Suprapubic skin (tissue), 4 donors: ENCODE measurements at places on chromosomes 2 and 18. TPM values are rescaled to one million over a fixed set of nuclear protein-coding genes. Genes with fewer than 3 reads are reported as not detected.

MYO1B gene
- 28.8 TPM for total RNA-seq

ACTR3 gene
- total RNA-seq, result 117 TPM

RAX gene
- not detected for total RNA-seq

- DNase-seq, result no peak
- H3K4me1 ChIP-seq, result peaks cover 27% of the 10 kb centered on the region
- no peaks in the 10 kb centered on the region for H3K27me3 ChIP-seq
- peaks cover 12% of the 10 kb centered on the region for H3K36me3 ChIP-seq
- peak overlapping the region; percentile 94 for H3K27ac ChIP-seq
Measured at GRCh38 chr2:113755035-113755834, 1.2 kb downstream of the SLC35F5 start.

DNA sequence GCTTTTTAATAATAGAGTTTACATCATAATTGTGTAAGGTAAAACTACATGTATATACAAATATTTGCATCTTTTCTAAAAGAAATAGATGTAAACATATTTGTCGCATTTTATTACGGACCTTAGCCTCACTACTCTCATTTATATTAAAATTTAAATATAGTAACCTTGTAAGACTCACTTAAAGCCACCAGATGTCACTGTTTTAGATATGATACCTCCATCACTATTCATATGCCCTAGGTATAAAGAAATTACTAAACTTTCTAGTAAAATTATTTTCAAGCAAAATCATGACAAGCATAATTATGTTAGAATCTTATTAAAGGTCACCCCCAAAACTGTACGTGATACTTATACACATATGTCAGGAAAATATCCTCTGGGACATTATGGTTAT lies 674.3 kb upstream of the REG3G start:
- no peak overlapping the region for H3K27ac ChIP-seq
- H3K27me3 ChIP-seq, result no peaks in the 10 kb centered on the region
- no peak overlapping the region for H3K4me3 ChIP-seq
- H3K4me1 ChIP-seq, result no peaks in the 10 kb centered on the region
- H3K36me3 ChIP-seq, result no peaks in the 10 kb centered on the region

DNA sequence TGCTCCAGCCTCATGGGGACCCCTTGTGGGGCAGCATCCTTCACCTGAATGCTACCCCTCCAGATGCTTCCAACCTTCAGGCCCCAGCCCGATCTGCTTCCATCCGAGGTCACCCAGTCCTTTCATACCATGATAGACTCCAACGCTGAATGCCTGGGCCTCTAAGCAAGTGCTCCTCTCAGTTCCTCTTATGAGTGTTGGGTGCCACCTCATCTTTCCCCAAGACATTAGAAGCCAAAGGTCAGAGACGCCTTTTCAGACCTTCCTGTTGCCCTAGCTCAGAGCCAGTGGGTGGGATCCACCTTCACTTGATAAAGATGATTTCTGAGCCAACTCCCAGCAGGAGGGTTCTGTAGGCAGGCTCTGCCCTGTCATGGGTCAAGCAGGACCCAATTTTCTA lies 174.5 kb upstream of the MGAT5 start:
- no peak overlapping the region for H3K4me3 ChIP-seq
- no peaks in the 10 kb centered on the region for H3K4me1 ChIP-seq
- DNase-seq, result no peak
- H3K27me3 ChIP-seq, result no peaks in the 10 kb centered on the region
- no peak overlapping the region for H3K27ac ChIP-seq

DNA sequence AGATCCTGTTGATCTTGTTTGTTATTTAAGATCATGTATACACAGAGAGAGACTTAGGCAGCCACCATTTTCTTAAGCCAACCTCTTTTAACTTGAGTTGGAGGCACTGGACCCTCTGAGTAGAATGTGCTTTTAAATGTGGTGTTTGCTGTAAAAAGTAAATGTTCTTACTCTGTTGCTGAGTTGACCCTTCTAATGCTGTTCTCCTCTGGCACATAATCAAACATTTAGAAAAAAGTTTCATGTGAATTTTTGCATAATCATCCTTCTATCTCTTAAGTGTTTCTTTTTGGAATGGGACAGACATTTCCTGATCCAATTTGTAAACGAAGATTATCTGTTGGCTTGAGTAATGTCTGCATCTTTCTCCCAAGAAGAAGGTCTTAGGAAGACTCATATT lies 255.1 kb upstream of the ETAA1 start:
- H3K4me3 ChIP-seq, result no peak overlapping the region
- H3K27ac ChIP-seq, result no peak overlapping the region
- no peaks in the 10 kb centered on the region for H3K4me1 ChIP-seq
- H3K36me3 ChIP-seq, result no peaks in the 10 kb centered on the region
- no peaks in the 10 kb centered on the region for H3K27me3 ChIP-seq

DNA sequence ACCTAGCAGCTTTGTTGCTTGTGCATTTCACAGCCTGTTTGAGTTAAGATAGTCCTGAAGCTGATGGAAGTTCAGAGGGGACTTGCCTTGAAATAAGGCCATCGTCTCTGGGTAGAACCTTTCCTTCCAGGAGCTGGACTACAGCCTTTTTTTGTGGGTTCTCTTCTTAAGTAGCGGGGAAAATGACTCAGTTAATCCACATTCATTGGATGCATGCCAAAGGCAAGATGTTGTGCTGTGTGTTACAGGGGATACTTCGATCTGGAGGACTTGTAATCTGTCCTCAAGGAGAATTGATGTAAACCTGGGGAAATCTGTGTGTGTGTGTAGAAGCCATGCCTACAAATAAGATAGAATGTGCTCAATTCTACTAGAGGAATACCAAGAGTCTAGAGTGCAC lies 46.8 kb downstream of the RPIA start:
- peaks cover 49% of the 10 kb centered on the region for H3K36me3 ChIP-seq
- H3K27me3 ChIP-seq, result no peaks in the 10 kb centered on the region
- DNase-seq, result no peak
- no peak overlapping the region for H3K27ac ChIP-seq
- no peak overlapping the region for H3K4me3 ChIP-seq
